ENCODE measurements at places on chromosomes 5 and 9.

DNA sequence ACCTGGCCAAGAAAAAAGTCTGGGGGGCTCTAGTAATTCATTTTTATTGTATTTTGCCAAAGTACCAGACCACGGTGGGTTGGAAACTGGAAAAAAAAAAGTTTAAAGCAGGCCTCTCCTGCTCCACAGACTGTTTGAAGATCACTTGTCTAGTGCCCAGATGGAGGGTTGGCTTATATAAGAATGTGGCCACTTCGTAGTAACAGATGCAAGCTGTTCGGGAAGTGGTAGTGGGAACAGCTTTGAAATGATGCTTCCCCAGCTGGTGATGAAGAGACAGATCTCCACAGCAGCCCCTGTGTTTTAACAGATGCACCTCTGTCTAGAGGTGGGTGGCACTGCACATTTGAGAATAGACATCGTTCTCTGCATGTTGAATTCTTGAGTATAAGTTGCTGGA is 54.3 kb upstream of the DMRT3 start:
- DNase-seq, result no peak

- DNase-seq, result peak; percentile 62
Measured at GRCh38 chr5:78472469-78473106, 112.2 kb downstream of the SCAMP1 start.

DNA sequence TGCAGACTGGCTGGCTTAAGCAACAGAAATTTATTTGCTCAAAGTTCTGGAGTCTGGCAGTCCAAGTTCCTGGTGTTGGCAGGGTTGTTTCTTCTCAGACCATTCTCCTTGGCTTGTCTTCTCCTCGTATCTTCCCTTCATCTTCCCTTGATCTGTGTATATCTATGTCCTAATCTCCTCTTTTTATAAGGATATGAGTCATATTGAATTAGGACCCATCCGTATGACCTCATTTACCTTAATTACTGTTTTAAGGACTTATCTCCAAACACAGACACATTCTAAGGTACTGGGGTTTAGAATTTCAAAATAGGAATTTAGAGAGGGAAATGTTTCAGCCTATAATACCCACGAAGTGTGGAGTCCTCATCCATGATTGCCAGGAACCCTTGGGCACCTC is 13.1 kb upstream of the LPAR1 start:
- no peak for DNase-seq

GRCh38 chr5:96616801-96617200 is 45.4 kb upstream of the CAST start:
- no peak for DNase-seq

- peak; percentile 45 for DNase-seq
Measured at GRCh38 chr9:131406563-131407436, 12.9 kb downstream of the PRRC2B start.

- DNase-seq, result peak; percentile 65
Measured at GRCh38 chr5:56545016-56545415, 270.3 kb upstream of the MAP3K1 start.

DNA sequence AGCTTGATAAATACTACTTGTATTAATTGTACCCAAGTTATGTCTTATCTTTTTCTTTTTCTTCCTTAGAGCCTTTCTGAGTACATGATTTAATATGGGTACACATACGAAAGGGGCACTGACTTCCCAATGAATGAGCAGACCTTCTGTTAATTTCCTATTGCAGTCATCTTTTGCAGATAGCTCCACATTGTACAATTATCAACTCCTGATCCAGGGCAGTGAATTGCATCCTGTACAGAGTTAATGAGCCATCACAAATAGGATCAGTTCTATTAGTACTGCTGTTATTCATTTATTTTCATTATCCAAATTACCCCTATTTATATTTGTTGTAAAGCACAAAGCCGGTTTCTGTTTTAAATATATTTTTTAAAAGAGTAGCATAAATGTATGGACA is 105.6 kb downstream of the ADAMTSL1 start:
- no peak for DNase-seq

DNA sequence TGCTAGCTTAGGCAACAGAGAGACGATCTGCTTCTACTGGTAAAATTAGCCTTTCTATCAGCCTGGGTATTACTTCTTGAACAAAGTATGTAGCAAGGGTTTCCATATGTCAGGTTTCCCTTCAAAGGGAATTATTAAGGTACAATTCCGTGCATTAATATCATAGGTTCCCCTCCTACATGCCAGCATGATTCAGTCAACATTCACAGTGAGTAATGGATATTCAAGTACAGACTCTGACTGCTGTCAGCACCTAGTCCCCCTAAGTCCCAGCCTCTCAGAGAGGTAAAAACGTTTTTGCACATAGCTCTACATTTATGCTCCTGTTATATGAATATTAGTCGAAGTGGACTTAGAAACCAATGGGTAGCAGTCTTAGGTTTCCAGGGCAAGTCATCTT is 322.4 kb upstream of the CCNG1 start:
- DNase-seq, result no peak

DNA sequence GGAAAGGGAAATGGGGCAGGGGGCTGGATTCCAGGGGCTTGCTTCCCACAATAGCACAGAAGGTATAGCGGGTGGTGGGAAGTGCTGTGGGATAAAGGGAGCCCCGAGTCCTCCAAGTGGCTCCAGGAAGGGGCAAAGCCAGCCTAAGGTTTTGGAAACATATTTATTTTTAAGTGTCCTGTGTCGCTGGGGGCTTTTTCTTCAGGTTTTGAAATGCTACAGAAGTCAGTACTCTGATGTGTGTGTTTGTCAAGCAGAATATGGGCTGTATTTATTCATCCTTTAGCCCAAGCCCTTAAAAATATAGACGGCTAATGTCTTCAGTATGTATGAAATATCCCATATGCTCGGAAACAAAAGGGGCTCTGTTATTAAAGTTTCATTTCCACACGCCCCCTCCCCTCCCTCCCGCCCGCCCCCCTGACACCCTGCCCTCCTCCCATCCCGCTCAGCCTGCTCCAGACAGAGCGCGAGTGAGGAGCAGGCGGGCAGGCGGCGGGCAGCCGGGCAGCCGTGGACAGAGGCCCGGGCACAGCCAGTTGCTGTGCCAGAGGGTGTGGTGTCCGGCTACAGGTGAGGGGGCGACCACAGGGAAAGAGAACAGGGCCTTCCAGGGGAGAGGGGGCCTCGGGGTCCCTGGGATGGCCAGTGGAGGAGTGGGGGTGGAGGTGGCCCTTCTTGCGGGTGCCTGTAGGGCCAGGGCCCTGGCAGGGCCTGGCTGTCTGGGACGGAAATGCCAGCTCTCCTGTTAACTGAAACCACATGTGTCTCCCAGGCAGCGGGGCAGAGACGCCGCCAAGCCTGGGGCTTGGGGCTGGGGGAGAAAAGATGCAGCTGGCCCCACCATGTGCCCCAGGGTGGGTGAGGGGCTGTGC is 39.6 kb upstream of the SYNPO start:
- no peak for DNase-seq

GRCh38 chr5:69013481-69013880 is 80.3 kb upstream of the SLC30A5 start:
- no peak for DNase-seq

DNA sequence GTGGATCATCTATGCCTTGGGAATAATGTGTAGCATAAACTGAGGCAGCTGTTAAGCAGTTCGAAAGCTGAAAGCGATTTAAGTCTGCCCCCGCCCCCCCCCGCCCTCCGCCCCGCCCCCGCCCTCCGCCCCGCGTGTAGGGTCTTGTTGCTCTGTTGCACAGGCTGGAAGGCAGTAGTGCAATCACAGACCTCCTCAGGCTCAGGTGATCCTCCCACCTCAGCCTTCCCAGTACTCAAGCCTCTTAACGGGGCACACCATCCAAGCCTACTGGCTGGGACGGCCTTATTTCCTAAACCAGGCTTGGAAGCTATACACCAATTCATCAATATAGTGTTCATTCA is 945 bp downstream of the ANKDD1B start:
- DNase-seq, result no peak

DNA sequence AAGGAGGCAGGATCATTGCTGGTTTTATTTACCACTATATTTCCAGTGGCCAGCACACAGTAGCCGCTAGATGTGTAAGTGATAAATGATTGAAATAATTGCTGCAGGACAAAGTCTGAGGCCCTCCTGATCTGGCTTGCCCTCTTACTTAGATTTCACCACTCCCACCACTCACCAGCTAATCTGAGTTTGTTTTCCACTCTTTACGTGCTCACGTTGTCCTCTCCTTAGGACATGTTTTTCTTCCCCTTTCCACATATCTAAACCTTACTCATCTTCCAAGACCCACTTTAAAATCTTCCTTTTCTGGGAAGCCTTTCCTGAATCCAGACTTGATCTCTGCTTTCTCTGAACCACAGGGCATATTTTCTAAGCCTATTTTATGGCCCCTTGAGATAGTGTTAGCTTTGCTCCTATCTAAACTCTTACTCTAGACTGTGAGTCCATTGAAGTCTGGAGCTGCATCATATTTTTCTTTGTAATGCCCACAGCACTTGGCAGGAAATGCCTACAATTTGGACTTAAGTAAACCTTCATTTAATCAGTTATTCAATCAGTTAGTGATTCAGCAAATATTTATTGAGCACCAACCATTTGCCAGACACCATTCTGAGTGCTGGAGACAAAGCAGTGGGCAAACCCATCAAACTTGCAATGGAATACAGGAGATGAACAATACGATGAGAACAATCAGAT is 2.4 kb downstream of the TLR4 start:
- DNase-seq, result no peak

GRCh38 chr5:35029333-35029732 is 18.4 kb downstream of the AGXT2 start:
- DNase-seq, result peak; percentile 79

- no peak for DNase-seq
Measured at GRCh38 chr9:116895961-116896360, 208.9 kb downstream of the TRIM32 start.

DNA sequence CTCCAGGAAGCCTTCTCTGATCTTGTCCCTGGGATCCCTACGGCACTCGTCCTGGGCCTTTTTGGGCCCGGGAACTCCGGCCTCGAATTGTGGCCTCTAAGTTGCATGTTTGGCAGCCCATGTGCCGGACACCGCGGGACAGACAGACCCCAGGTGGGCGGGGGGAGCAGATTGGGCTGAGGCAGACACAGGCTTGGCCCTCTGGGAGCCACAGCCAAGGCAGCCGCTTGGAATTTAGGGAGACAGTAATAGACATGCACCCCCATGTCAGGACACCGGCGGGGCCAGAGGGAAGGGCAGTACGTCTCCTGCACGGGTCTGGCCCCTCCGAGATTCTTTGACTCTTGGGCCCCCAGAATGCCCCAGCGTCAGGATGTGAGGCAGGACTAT is 36.2 kb downstream of the ADAMTSL2 start:
- no peak for DNase-seq

DNA sequence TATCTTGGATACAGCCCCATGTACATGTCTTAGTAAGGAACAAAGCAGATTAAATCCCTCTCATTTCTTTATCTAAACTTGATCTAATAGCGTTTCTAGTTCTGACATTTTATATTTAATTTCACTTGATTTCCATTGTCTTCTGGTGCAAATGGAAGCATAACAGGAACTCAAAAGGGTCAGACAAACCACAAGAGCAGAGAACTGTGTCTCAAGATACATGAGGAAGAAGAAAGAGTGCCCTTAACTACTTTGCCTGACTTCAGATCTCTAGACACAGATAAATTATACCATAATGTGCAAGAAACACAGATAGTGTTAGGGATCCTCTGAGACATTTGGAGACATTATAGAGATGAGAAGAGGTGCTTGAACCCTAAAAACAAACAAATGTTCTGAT is 20.7 kb upstream of the STX17 start:
- DNase-seq, result no peak

- DNase-seq, result no peak
Measured at GRCh38 chr5:41893074-41893851, 10.9 kb upstream of the RIMOC1 start.

DNA sequence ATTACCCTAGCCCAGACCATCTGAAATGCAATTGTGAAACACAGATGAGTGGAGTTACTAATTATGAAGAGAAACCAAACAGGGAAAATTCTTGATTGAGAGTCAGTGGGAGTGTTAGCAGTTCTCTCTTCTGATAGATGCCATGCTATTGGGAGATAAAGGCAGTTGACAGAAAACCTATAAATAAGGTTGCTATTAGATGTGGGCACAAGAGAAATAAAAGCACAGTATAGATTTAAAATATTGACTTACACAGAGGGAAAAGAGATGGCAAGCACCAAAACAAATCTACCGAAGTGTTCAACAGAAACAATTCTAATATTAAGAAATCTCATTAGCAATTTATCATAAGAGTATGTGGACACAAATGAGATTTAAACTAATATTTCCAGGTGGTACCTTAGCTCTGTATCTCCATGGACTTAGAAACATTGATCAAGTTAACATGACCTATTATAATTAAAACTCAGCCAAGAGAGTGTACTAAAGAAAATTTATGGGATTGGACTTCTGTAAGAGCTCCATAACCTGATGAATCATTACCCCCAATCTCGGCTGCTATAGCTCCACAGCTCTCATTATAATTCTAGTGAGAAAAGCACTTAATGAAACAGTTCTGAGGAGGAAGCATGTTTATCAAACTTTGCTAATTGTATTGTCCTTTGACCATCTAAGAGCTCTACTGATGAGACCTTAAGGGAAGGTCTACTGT is 665.0 kb upstream of the RIOK2 start:
- no peak for DNase-seq

DNA sequence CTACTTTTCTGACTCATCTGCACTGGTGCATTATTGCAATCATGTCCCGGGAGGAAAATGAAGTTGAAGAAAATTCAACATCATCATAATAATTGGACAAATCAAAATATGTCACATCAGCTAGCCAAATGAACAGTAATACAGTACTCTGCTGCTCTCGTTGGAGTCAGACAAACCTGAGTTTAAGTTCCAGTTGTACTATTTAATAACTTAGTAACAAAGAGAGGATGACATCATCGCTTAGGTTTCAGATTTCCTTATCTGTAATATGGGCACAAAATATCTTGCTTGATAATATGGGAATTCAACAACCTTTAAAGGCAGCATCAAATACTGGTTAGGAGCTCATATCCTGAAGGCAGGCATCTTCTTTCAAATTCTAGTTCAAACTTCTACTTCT is 1248.9 kb upstream of the ACO1 start:
- peak; percentile 40 for DNase-seq

- peak; percentile 93 for DNase-seq
Measured at GRCh38 chr5:17180864-17181723, 36.3 kb upstream of the BASP1 start.
